Caco-2 (cell line): ENCODE measurements at places on chromosomes 13 and 19.

DNA sequence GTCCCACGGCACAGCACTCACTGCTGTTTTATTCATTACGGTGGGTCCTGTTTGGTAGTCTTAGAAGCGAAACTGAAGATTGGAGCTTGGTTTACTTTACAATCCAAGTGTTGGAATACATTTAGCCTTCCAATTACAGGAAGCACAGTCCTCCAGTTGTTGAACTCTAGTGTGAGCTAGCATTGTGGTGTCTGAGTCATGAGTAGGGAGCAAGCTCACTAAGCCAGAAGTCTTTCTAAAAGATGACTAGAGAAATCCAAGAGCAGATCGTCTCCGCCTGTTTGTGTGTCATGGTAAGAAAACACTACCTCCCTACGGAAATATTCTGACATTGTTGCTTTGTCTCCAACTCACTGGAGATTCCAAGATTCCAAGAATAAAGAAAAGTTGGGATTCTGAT lies 10.1 kb upstream of the SHISA2 start:
- no peak for DNase-seq

GRCh38 chr19:10861103-10861651 lies 10.2 kb upstream of the CARM1 start:
- DNase-seq = peak; percentile 52

GRCh38 chr19:40716031-40716481 lies 630 bp downstream of the COQ8B start:
- no peak for DNase-seq

- no peak for DNase-seq
These were observed 1485.3 kb downstream of the PCDH9 start for GRCh38 chr13:65744836-65745235.

- no peak for DNase-seq
These were observed 24.7 kb upstream of the EIF3G start for GRCh38 chr19:10144361-10144760.

DNA sequence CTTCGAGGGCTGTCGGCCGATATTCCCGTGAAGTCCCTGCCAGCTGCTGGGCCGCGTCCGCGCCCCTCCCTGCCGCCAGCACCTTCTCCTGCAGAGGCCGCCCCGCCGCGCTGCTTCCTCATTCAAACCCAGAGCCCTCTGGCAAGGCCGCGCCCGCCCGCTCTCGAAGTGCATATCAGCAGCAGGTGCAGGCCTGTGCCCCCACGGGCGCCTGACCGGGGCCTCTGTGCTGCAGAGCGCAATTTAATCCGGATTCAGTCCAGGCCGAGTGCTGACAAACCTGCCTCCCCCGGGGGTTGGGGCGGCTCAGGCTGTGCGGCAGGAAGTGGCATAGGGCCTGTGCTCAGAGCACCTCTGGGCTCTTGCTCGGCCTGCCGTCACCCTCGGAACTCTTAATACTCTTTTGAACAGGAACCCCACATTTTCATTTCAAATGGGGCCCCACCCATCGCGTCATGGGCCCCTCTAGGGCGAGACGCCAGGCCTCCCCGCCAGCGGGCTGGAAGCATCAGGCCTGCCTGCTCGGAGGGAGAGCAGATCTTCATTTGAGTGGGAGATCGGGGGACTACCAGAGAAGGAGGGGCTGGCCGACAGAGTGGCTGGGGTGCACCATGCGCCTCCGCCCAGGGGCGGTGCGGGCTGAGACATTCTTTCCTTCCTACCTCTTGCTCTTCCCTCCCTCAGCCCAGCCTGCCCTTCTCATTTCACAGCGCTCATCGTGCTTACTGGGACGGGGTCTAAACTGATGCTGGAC lies 125.7 kb downstream of the TNFRSF19 start:
- no peak for DNase-seq

GRCh38 chr13:24984134-24984533 lies 111.8 kb upstream of the PABPC3 start:
- DNase-seq = no peak

DNA sequence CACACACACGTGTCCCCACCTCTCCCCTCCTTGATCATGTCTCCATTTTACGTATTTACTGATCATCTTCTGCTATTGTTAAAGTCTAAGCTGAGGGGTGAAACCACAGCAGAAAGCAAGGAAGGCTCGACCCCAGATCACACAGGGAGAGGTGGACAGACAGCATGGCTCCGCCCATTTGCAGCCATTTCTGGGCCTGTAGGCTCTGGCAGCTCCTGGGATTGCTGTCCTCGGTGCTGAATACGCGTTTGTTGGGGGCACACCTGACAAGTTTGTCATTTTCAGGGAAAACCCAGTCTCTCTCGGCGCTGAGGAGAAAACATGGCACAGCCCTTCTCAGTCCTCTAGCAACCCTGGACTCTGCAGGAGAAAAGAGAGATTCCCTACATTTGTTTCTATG lies 8.0 kb downstream of the TMEM86B start:
- DNase-seq = peak; percentile 42

DNA sequence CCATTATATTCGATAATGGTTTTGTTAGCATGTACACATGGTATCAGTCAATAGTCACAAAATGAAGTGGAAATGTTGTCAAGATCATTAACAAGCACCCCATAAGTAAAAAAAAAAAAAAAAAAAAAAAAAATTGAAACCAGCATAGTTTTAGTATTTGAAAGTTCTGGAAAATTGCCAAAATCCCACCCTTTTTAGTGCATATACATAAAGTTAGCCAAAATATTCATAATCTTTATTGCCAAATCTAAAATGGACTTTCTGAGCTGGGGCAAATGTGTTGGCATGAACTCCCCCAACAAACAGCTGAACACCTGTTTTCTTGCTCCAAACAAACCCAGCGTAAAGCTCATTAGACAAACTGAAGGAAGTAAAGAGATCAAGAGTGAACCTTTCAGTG lies 73.9 kb downstream of the MZT1 start:
- no peak for DNase-seq

GRCh38 chr13:108760129-108760528 lies 130.7 kb downstream of the MYO16 start:
- DNase-seq = no peak

GRCh38 chr19:49691243-49692146 lies 579 bp downstream of the CPT1C start:
- DNase-seq = no peak

DNA sequence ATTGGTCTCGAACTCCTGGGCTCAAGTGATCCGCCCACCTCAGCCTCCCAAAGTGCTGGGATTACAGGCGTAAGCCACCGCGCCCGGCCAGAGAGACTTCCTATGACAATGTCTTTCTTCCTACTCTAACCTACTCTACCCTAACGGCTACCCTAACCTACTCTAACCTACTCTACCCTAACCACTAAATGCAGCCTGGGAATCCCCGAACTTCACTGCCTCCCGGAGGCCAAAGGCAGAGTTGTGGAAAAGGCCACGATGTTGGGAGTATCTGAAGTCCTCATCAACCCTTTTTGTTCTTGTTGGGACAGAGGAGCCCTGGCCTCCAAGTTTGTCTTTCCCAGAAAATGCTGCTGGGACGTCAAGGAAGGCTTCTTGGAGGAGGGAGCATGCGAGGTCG lies 967 bp upstream of the NR2C2AP start:
- no peak for DNase-seq

DNA sequence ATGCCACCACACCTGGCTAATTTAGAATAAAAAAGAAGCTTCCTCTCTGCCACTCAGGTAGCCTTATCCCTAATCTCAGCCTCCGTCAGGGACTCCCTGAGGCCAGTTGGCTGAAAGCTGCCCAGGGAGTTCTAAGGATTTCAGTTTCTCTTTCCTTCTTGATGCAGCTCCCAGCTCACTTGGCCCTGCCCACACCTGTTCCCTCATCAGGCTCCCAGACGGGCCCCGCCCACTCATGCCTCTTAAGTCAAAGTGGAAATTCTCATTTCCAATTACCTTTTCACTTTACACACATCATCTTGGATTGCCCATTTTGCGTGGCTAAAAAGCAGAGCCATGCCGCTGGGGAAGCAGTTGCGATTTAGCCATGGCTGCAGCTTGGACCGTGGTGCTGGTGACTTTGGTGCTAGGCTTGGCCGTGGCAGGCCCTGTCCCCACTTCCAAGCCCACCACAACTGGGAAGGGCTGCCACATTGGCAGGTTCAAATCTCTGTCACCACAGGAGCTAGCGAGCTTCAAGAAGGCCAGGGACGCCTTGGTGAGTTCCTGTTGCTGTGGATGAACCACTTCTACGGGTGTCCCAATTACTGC lies at the start of gene IFNL1:
Gene IFNL1 (plus strand): TSS at position 353 of the 591 bp plus-strand sequence. CDS start 15 bp downstream, at position 368.
- DNase-seq = peak; percentile 38

DNA sequence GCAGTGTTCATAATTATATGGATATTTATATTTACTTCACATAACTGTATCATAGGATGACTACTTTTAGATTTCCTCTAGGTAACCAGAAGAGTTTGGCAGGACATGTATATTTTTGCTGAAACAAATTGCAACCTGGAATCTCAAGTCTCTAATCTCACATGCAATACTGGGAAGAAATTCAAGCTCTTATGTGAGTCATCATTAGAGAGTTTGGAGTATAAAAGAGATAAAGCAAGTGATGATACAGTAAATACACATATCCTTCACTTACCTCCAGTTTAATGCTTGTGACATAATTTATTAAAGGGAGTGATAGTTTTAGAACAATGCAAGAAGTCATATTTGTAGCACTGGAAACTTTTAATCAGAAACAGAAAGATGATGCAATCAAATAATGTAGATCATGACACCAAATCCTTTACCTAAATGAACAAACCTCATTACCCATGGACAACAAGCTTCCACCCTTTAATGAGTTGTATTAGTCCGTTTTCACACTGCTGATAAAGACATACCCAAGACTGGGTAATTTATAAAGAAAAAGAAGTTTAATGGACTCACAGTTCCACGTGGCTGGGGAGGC lies 15.8 kb upstream of the OR7A17 start:
- DNase-seq = no peak

GRCh38 chr19:28889941-28890670 lies 322.8 kb downstream of the UQCRFS1 start:
- DNase-seq = no peak

DNA sequence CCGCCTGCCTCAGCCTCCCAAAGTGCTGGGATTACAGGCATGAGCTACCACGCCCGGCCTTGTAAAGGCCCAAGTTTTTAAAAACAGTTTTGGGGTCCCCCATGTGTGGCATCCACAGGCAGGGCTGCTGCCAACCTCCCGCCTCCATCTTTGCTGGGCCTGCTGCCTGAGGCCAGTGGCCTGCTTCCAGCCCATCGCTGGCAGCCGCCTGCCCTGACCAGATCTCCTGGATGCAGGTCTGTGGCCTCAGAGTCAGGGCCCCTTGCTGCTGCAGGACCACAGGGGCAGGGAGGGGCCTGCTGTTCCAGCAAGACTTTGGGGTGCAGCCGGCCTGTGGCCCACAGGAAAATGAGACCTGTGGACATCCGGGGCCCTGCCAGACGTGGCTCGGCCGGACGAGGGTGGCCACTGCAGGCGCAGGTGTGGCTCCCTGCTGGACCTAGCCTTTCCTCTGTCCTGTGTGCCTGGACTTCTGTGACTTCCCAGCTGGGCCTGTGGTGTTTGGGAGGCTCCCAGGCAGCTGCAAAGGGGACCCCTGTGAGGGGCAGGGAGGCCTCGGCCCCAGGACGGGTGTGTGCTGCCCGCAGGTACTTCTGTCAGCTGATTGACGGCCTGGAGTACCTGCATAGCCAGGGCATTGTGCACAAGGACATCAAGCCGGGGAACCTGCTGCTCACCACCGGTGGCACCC lies 14.4 kb downstream of the STK11 start:
- DNase-seq = no peak

- DNase-seq = peak; percentile 72
These were observed 212.5 kb upstream of the IRS2 start for GRCh38 chr13:109998684-109999533.

- DNase-seq = no peak
These were observed 73.7 kb downstream of the CYSLTR2 start for GRCh38 chr13:48727241-48728011.

DNA sequence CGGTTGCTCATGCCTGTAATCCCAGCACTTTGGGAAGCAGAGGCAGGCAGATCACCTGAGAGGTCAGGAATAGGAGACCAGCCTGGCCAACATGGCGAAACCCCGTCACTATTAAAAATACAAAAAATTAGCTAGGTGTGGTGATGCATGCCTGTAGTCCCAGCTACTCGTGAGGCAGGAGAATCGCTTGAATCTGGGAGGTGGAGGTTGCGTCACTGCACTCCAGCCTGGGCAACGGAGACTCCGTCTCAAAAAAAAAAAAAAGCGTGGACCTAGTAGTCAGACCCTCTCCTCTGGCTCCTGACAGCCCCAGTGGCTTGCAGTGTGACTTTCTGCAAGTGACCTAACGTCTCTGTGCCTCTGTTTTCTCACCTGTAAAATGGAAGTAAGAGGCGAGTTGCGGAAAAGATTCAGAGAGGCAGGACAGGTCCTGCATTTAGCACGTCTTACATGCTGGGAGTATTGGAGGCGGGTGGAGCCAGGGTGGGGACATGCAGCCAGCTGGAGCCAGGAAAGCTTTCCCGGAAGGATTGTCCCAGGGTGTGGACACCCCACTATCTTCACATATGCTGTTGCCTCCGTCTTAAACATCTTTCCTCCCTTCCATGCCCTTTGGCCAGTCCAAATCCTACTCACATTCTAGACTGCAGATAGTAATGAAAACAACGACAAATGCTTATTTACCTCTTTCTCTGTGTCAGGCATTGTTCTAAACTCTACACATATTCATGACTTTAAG lies 2.9 kb downstream of the TUBB4A start:
- no peak for DNase-seq

- no peak for DNase-seq
These were observed 180.4 kb downstream of the ZNF536 start for GRCh38 chr19:30552593-30552992.

DNA sequence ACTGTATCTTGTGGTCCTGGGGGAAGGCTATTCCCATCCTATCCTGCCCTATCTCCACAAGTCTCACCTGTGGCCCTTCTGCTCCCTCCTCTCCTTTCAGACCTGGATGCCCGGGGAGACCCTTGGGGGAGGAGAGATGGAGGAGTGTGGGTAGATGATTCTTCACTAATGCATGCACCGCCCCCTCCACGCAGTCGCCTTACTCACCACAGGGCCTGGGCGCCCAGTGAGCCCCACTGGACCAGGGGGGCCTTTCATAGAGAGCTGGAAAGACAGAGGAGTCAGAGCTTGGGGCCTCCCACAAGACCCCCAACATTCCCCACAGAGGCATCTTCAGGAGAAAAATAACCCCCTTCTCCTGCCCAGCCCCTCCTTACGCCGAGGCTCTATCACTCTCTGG lies 14.3 kb downstream of the COL5A3 start:
- no peak for DNase-seq

- no peak for DNase-seq
These were observed 148.0 kb downstream of the DCLK1 start for GRCh38 chr13:35983206-35983605.

DNA sequence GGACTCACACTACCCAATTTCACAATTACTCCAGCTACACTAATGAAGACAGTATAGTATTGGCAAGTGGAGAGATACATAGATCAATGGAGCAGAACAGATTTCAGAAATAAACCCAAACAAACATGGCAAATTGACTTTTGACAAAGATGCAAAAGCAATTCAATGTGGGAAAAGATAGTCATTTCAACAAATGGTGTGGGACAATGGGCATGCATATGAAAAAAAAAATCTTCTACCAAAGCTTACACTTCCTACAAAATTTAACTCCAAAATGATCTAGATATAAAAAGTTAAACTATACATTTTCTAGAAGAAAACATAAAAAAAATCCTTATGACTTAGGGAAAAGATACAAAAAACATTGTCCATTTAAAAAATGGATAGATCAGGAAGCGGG lies 2.7 kb upstream of the IGFL4 start:
- no peak for DNase-seq
